ENCODE measurements at places on chromosomes 7 and 10. TPM values are rescaled to one million over a fixed set of nuclear protein-coding genes. Genes with fewer than 3 reads are reported as not detected.
A peak's percentile ranks its signal among the peaks of the same experiment; 100 is the strongest.

Gene ARHGEF5
- total RNA-seq = under 0.01 TPM

DNA sequence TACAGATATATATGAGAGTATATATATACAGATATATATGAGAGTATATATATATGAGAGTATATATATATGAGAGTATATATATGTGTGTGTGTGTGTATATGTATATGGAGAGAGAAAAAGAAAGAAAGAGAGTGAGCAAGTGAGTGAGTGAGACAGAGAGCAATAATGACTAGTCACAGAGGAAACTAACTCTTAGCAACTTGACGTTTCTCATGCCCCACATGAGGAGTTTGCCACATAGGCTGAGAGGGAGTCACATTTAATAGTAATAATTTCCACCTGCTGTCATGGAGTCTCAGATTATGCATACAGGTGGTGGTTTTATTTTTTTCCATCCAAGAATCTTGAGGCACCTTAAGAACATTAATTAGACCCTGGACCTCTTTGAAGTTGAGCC is 199.9 kb downstream of the GATA3 start:
- no peaks in the 10 kb centered on the region for H3K4me1 ChIP-seq
- no peak overlapping the region for H3K4me3 ChIP-seq
- H3K27ac ChIP-seq = no peak overlapping the region
- no peak for DNase-seq

Gene ALOX5
- not detected for total RNA-seq

Gene INA
- 6.4 TPM for total RNA-seq

Gene NRP1
- total RNA-seq = 191 TPM

Gene PTN
- total RNA-seq = 61.7 TPM

Gene VPS26A
- 24.7 TPM for total RNA-seq

GRCh38 chr10:49614242-49615198 is 683 bp downstream of the CHAT start:
- no peaks in the 10 kb centered on the region for H3K4me1 ChIP-seq
- H3K36me3 ChIP-seq = no peaks in the 10 kb centered on the region
- no peak for DNase-seq
- peaks cover 76% of the 10 kb centered on the region for H3K27me3 ChIP-seq
- no peak overlapping the region for H3K4me3 ChIP-seq

DNA sequence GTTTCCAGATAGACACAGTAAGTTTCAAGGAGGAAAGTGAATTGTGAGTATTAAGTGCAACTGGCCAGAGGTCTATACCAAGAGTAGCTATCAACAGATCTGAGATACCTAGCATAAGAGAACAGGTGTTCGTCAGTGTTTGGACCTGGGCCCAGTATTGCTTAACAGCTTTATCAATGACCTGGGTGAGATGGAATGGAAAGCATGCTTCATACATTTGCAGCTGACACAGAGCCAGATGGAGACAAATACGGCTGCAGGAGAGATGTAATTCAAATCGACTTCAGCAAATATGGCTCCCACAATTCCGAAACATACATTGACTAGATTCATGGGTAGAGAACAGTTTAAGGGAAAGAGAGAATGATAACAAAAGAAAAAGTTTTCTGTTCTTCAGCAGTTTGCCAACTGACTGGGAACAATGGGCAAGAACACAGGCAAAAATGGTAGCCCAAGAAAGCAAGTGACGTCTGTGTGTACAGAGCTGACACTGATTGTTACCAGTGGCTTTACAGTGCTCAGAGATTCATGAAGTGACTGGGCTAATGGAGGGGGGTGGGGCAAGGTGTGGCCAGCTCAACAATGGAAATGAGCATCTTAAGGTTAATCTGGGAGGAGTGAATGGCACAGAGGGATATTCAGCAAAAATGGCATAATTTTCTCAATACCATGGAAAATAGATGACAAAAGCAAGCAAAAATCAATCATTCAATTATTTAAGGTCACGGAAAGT is 28.0 kb upstream of the COBL start:
- no peak overlapping the region for H3K4me3 ChIP-seq
- no peaks in the 10 kb centered on the region for H3K27me3 ChIP-seq
- no peaks in the 10 kb centered on the region for H3K4me1 ChIP-seq

- peak; percentile 85 for DNase-seq
- no peak overlapping the region for H3K27ac ChIP-seq
- peaks cover 2% of the 10 kb centered on the region for H3K4me1 ChIP-seq
- no peaks in the 10 kb centered on the region for H3K36me3 ChIP-seq
- no peaks in the 10 kb centered on the region for H3K27me3 ChIP-seq
Measured at GRCh38 chr7:80307227-80307856, 172.7 kb downstream of the GNAI1 start.
